ENCODE measurements at places on chromosomes 12 and 14.

DNA sequence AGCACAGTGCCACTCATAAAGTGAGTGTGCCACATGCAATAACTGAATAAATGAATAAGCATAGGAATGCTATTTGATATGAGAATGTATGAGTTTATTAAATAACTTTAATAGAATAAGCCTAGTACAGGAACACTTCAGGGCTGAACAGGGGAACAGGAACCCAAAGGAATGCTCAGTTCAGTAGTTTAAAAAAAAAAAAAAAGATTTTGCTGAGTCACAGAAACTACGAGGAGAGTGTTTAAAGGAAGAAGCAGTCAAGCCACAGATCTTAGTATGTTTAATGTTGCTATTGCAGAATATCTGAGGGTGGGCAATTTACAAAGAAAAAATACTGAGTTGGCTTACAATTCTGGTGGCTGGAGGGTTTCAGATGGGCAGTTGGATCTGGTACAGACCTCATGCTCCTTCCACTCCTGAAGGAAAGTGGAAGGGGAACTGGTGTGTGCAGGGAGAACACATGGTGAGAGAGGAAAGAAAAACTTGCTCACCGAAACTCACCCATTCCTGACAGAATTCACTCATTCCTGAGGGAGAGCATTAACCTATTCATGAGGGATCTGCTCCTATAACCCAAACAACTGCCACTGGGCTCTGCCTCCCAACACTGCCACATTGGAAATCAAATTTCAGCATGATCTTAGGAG, 880.3 kb upstream of the MGAT4C start:
- DNase-seq = no peak

GRCh38 chr12:8813572-8814357, 8.7 kb upstream of the A2ML1 start:
- no peak for DNase-seq

DNA sequence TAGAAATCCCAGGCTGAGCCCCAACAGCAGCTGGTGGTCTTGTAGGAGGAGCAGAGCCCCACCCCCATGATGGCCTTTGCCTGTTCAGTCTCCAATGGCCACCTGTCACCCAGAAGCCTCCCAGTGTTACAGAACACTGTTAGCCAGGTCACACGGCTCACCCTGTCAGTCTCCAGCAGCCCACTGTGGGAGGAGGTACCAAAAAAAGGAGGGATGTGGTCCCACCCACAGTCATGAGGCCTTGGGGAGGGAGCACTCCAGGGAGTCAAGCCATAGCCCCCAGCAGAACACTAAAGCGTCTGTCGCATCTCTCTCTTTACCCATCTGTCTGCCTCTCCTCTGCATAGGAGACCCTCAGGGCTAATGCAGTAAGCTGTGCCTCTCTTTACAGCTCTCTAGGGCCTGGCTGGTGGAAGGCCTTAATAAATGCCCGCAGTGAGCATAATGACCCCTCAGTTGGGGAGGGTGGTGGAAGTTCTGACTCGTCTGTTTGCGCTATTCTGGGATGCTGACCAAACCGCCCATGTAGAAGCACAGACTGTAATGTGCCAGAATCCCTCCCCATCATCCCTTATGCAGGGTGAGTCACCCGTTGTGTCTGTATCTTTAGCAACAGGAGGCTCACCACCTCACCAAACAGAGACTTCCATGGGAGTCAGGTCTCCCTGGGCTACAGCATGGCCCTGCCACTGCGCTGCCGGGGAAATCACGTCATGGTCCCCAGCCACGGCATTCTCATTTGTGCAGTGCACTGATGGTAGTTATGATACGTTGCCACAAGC, 14.6 kb downstream of the C14orf132 start:
- no peak for DNase-seq

- DNase-seq = no peak
Measured at GRCh38 chr14:100201701-100202100, 37.2 kb upstream of the YY1 start.

DNA sequence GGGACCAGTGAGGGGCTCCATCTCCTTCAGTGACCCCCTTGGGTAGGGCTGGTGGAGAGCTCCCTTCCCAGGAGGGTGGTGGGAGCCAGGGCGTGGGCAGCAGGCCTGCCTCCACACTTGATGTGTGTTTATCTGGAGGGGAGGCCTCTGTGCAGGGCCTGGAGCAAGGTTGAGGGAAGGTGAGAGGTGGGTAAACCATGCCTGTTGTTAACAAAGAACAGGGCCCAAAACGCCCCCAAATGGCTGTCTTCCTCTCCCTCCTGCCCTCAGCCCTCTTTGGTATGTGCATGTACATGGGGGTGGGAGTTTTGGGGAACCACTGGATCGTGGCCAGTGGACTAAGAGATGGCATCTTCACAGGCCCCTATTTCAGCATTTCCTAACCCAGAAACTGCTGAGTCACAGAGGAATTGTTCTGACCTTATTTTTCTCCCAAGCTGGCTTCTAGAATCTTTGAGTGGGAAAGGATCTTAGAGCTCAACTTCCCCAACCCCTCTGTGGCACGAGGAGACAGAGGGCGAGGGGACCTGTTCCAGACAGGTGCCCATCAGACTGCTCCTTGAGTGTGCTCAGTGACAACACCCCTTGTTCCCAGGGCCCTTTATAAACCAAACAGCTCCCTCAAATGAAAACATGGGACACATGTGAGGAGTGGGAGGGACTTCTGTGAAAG, 3.6 kb downstream of the SLC48A1 start:
- DNase-seq = no peak

- DNase-seq = no peak
Measured at GRCh38 chr12:80432061-80432460, 12.0 kb upstream of the PTPRQ start.

DNA sequence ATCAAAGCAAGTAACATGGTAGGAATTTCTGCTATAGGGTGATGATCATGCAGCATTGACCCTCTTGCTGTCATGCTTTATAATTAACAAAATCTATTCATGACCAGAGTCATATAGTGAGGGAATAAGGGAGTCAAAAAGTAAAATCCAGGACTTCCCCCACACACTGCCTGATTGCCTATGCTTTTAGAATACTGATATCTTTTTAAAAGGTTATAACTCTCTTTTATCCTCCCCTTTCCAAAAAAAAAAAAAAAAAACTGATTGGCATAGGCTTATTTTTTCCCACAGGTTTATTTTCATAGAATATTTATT, 51.4 kb downstream of the ZFP36L1 start:
- DNase-seq = no peak

- no peak for DNase-seq
Measured at GRCh38 chr14:84493779-84494178, 1036.2 kb upstream of the FLRT2 start.

GRCh38 chr12:83067981-83068380, 381.3 kb downstream of the TMTC2 start:
- DNase-seq = no peak

- DNase-seq = no peak
Measured at GRCh38 chr14:68653108-68653507, 139.8 kb downstream of the ZFP36L1 start.

DNA sequence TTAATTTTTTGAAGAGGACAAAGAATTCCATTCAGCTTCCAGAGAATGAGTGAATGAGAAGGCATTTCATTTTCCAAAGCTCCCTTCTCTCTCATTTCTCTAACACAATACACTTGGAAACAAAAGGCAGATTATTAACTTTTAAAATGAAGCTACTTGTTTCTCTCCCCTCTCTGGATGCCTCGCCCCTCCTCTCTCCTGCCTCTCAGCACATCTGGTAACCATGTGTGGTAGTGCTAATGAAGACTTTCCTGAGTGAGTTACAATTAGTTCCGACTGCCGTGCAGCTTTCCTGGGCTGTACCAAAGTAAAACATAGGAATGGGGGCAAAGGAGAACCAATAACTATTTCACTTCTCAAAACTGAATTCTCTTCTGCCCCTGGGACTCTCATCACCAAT, 84.7 kb upstream of the SOX5 start:
- no peak for DNase-seq

GRCh38 chr14:32940711-32941667, 2.3 kb downstream of the NPAS3 start:
- DNase-seq = no peak

DNA sequence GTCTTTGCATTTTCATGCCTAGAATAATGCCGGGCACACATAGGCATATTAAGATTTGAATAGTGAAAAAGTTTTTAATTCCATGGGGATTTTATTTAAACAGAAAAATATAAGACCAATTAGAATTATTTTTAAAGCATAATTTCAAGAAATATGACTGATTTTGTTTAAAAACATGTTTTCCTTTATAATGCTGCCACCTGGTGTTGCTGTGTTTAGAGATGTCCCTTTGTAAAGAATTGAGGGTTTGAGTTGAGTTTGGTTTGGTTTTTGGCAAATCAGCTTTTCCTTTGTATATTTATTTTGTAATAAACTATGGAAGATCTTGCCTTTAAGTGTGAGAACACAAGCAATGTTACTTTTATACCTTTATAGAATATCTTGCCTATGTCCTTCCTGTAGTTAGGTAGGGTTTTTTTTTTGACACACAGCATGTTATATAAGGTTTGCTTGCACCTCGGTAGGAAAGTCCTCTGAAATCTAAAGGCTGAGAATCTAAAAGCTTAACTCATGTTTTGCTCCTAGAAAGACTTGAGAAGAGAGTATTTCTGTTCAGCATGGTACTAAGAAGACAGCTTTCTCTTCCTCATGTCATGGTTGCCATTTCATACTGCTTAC, 31.4 kb upstream of the SNAPC1 start:
- no peak for DNase-seq

DNA sequence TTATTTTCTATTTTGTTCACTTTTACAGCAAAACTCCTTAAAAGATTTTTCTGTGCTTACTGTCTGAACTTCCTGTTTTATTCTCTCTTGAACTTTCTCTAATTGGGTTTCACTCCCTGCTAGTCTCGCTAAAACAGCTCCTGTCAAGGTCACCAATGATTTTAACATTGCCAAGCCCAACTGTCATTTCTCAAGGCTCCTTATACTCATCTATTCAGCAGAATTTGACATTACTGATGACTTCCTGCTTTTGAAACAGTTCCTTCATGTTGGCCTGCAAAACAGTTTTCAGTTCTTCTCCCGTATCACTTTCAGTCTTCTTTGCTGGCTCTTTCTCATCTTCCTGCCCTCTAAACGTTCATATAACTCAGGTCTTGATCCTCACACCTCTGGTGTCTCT, 268.5 kb upstream of the USP15 start:
- DNase-seq = no peak

GRCh38 chr12:82926630-82927029, 239.9 kb downstream of the TMTC2 start:
- no peak for DNase-seq

- no peak for DNase-seq
Measured at GRCh38 chr12:40248585-40249297, 23.9 kb downstream of the LRRK2 start.

- DNase-seq = no peak
Measured at GRCh38 chr14:92400579-92401444, 77.8 kb downstream of the SLC24A4 start.

GRCh38 chr12:123071857-123072256, 79.0 kb downstream of the PITPNM2 start:
- no peak for DNase-seq

DNA sequence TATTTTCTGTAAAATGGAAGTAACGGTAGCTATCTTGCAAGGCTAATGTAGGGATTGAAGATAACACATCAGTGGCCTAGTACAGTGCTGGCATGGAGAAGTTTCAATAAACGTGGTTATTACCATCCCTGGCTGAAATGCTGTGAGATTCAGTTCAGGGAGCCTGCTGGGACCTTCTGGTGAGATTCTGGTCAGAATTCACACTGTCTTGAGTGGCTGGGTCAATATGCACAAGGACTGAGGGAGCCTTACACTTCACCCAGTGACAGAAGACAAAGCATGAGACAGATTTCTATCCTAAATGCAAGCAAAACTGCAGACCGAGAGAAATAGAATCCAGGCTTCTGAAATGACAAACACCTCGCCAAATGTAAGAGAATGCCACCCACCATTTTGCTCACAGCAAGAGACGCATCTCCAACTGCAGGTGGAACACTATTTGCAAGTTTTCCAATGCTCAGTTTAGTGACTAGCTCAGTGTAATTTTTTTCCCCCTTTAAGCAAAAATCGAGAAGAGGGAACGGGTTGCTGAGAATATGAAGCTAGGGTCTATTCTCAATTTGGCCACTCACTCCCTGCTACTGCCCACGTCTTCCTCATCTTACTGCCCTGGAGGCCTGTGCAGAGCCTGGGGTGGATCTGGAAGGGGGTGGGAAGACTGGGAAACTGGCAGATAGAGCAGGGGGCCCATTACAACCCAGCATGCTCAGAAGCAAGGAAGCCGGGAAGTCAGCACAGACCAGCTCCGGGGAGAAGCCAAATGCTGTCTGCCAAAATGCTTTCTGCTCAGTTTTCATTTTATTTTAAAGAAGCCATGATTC, 201.3 kb downstream of the TTC7B start:
- DNase-seq = no peak

DNA sequence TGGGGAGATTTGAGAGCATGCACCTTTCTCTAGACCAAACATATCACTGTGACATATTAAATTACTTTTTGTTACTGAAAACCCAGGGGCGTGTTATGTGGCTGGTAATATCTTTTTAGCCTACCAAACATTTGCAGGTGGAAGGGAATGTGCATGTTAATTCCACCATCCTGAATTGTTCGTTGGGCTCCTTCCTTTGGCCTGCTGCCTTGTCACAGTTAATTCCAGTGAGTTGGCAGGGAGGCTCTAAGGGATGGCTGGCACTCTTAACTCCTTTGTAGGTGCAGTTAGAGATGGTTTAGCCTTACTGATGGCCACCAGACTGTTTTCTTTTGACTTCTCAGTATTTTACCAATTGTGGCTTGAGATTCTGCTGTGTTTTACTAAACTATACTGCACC, 64.5 kb downstream of the DIP2B start:
- no peak for DNase-seq

DNA sequence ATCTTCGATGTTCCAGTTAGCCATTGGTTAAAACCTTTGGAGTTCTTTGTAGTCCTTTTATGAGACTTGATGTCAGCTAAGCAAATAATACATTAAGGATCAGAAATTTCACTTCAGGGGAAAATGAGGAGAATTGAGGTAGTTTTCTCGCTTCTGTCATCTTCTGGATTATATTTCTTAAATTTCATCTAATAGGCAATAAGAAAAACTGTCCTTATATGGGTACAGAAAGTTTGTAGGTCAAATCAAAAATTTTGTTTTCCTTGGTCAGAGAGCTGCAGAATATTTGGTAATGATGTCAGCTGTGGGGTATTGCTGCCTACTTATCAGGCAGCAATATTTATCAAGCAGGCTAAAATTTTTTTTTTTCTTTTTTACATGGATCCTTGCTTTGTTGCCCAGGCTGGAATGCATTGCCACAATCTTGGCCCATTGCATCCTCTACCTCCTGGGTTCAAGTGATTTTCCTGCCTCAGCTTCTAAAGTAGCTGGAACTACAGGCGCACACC, 37.1 kb downstream of the RIMKLB start:
- DNase-seq = no peak

- no peak for DNase-seq
Measured at GRCh38 chr12:48668996-48669395, 13.0 kb downstream of the KANSL2 start.

GRCh38 chr14:60326274-60326673, 77.3 kb downstream of the PPM1A start:
- DNase-seq = no peak

GRCh38 chr14:61631045-61631687, 64.1 kb upstream of the HIF1A start:
- DNase-seq = no peak

GRCh38 chr14:104599446-104599845, 5.1 kb downstream of the TMEM179 start:
- no peak for DNase-seq

- no peak for DNase-seq
Measured at GRCh38 chr14:50362764-50363713, 33.6 kb downstream of the CDKL1 start.

GRCh38 chr12:27840229-27840999, 60.4 kb upstream of the MANSC4 start:
- no peak for DNase-seq
